ENCODE measurements at places on chromosomes 1 and 21.

GRCh38 chr1:223234170-223234514, 91.1 kb upstream of the TLR5 start:
- DNase-seq, result no peak

DNA sequence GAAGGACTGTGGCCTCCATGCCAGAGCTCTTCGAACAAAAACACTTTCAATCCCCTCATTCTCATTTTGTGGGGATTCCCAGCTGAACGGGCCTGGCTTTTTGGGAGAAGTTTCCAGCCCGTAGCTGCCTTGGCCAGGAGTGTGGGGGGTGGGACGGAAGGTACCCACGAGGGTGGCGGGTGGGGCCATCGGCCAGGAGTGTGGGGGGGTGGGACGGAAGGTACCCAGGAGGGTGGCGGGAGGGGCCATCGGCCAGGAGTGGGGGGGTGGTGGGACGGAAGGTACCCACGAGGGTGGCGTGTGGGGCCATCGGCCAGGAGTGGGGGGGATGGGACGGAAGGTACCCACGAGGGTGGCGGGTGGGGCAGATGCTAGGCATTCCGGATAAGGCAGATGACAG, 71.7 kb upstream of the ZBTB18 start:
- no peak for DNase-seq

DNA sequence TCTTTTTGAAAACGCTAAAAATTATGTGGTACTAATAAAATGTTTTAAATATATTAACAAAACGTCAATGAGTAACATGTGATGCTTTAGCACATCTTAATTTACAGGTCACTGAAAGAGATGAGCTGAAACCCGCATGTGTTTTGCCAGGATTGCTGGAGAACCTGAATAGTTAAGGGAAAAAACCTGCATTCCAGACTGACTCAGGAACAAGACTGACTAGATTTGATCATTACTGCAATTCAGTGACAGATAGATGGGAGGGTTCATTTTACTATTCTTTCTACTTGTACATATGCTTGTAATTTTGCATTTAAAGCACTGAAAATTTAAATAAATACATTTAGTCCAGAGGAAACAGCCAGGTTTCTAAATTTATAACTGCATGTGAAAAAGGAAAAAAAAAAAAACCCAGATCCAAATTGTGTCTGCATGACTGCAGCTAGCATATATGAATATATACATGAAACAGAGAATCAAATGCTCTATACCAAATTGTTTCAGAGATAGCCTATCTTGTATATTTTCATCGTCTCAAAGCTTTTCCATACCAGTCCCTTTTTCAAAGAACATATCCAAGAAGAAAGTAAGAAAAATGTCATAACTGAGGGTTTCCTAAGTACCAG, 71.7 kb downstream of the APP start:
- DNase-seq, result no peak

- no peak for DNase-seq
Measured at GRCh38 chr21:31857096-31857495, 15.7 kb upstream of the HUNK start.

DNA sequence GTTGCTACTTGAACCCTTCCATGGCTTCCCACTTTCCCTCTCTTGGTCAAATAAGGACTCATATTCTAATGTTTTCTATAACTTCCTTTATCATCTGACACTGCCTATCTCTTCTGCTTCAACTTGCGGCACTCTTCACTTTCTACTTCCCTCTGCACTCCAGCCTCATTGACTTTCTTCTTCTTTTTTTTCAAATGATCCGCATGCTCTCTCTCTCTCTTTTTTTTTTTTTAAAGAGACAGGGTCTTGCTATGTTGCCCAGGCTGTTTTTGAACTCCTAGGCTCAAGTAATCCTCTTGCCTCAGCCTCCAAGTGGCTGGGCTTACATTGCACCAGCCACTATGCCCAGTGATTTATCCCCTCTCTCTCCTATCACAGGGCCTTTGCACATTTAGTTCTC, 7.3 kb upstream of the IL10 start:
- no peak for DNase-seq

DNA sequence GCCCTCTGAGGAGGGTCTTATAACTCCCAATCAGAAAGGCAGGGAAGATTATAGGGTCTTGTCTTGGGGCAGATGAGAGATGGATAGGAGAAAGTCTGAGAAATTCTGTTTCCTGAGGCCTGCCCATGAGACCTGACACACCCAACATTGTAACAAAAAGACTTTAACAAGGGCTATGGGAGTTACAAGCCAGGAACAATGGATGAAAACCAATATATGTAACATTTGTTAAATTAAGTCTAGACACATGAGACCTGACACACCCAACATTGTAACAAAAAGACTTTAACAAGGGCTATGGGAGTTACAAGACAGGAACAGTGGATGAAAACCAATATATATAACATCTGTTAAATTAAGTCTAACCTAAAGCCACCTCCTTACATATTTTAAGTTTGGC, 21.8 kb downstream of the NRDC start:
- DNase-seq, result no peak

- peak; percentile 29 for DNase-seq
Measured at GRCh38 chr1:236090741-236091147, 25.9 kb upstream of the NID1 start.

DNA sequence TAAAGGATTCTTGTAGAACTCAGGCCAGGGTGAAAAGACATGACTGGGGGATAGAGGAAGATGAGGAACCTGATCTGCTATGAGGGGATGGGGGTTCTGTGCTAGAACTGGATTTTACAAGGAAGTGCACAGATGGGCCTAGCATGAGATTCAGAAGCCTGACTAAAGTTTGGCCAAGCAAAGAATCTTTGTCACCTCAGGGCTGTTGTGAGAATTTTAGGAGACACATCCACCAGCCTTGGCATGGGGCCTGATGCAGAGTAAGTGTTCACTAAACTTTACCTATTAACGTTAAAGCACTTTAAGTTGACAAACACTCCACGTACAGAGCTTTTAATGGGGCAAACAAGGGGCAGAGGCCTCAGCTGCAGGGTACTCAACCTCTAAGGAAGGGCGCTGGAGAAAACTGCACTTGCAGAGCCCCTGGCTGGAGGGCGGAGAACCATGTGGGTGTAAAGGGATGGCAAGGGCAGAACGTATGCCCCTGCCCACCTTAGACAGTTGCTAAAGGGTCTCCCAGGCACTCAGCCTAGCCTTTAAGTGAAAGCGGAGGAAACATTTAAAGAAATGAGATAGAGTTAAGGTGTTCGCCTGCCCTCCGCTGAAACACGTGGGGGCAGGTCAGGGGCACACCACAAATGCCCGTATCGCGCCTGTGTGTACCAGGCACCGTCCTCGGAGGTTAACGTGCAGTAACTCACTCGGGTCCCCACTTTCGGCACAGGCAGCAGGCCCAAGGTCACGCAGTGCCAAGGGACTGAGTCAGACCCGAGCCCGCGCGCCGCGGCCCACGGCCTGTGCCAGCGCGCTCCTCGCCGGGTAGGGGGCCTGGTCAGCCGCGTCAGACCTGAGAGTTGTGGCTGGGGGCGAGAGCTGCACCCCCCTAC, 990 bp upstream of the MRPS6 start:
- DNase-seq, result peak; percentile 25

GRCh38 chr1:31786366-31787060, 22.4 kb upstream of the ADGRB2 start:
- DNase-seq, result no peak

- no peak for DNase-seq
Measured at GRCh38 chr1:66769512-66770229, 17.4 kb downstream of the DYNLT5 start.

GRCh38 chr1:199226163-199226562, 587.3 kb downstream of the PTPRC start:
- no peak for DNase-seq

DNA sequence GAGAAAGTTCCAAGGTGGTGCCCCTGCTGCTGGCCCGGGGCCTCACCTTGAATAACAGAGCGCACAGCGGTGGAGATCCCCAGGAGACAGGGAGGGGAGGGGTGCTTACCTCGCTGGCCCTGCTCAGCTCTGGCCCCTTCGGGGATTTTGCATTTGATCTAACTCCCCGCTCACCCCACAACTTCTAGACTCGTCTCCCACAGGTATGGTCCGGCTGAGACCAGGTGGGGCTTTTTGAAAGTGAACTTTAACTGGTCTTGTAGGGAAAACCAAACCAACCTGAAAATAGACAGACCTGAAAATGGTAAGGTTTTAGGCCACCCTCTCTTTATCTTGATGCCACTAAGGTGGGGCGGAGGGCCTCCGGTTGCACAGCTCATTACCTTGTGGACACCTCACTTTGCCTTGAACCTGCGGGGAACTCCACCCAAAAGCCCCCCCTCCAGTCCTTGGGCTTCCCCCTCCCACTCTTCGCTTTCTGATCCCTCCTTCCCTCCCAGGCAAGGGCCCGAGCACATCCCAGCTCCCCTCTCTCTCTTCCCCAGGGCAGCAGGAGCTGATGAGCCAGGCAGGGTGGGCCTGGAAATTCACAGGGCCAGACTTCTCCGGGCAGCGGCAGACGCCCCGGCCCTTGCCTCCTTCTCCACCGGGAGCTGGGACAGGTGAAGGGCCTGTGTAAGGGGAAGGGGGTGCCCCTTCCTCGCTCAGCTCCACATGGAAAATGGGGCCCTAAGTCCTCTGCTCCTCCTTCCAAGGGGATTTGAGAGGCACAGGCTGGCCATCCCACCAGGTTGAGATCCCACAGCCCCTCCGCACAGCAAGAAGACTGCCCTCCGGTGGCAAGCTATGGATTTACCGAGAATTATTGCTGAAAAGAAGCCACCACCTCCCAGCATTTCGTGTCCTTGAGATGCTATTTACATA, 16.1 kb downstream of the TNFRSF8 start:
- DNase-seq, result no peak

DNA sequence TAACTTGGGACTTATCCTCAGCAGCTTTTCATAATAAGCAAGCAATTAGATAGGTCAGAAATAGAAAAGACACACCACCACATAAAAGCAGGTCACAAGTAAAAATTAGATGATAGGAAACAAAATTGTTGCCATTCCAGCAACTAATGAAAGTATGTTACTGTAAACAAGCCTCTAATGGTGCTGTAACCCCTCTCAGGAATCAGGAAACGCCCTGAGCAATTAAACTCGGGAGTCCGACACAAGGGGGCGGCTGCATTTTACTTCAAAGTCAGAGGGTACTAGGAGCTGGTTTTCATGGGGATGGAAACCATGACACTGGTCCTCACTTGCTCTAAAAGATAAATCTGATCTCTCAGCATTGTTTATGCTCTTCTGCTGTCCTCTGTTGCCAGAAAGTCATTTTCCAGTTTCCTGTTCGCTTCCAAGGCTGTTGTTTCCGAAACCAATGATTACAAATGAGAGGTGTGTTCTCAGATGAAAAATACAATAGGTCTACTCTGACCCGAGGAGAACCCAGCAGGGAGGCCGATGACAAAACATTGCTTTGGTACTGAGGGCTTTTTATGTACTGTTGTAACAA, 93.4 kb downstream of the TGFBR3 start:
- peak; percentile 20 for DNase-seq

GRCh38 chr1:9425859-9426258, 113.4 kb upstream of the SLC25A33 start:
- no peak for DNase-seq

GRCh38 chr1:57991289-57991688, 555.2 kb downstream of the OMA1 start:
- DNase-seq, result no peak

DNA sequence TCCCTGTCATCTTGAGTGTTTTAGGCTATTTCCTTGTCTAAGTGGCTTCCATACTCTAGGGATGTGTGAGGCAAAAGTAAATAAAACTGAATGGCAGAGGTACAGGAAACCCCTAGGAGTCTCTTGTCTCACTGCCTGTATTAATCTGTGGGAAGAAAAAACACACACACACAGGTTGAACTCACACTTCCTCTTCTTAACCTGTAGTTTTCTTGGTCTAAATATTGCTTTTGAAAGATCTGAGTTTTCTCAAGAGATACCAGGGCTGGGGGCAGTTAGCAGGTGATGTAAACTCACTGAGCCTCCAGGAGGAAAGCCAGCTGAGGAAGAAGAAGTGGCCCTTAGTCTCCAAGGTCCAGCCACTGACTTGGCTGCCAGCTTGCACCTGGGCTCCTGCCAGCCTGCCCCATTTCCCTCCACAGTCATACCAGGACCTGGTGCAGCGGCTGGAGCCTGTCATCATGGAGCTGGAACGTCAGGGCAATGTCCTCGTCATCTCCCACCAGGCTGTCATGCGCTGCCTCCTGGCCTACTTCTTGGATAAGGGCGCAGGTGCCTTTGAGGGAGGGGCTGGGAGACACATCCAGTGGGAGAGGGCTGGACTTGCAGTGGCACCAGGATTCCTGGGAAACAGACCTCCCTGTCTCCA, 16.9 kb downstream of the PFKFB2 start:
- DNase-seq, result no peak

DNA sequence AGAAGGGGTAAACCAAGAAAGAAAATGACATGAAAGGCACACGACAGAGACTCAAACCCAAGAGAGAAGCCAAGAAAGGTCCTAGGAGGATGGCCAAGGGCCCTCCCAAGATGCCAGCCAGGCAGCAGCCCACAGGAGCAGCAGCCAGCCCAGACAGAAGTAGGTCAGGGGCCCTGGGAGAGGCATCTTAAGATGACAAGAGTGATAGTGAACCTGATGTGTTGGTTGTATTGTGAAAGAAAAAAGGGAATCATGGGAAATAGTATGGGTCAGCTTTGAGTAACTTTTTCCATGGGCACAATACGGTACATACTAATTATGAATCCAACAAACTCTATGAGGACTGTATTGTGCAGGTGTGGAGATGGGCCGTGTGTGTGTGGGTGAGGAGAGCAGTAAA, 3.3 kb downstream of the CCSAP start:
- no peak for DNase-seq

- no peak for DNase-seq
Measured at GRCh38 chr1:245480393-245481120, 325.8 kb downstream of the KIF26B start.

DNA sequence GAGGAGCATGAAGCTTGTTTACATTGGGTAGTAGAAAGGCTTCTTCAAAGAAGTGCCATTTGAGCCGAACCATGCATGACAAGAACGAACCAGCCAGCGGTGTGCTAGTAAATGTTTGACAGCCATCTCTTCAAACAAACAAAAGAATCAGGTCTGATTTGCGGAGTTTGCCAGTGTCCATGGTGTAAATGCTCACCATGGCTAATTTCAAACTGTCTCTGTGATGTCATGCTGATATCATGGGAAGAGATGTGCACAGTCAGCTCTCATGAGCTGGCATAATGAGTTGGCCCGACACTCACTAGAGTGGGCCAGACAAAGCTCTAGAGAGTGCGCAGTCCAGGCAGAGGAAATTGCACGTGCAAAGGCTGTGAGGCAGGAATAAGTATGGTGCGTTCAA, 101.1 kb downstream of the KAZN start:
- peak; percentile 98 for DNase-seq

Measured in NCI-H510A treated with DMSO at 0.1 percent for 48 hours (cell line).